Memory B cell (primary cell): ENCODE measurements at places on chromosomes 4 and X.
A peak's percentile ranks its signal among the peaks of the same experiment; 100 is the strongest.

DNA sequence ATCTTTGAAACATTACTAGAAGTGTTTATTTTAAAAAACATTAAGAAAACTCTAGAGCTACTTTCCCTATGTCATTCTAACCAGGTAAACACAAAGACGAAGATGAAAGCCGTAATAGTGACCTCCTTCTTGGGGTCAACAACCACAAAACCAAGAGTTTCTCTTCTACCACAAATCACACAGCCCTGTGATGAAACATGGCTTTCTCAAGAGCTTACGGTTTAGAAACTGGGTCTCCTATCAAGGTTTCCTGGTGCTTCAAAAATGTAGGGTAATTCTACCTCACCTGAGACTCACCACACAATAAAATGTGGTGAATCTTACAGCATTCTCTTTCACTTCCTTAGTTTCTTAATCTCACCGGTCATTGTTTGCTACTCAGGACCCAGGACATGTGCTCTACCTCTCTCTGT lies 50.9 kb downstream of the CORIN start:
- DNase-seq = no peak

- no peak for DNase-seq
Observed at GRCh38 chr4:70752236-70752635, 30.5 kb downstream of the RUFY3 start.

- DNase-seq = no peak
Observed at GRCh38 chrX:134547047-134547679, 87.2 kb downstream of the HPRT1 start.

DNA sequence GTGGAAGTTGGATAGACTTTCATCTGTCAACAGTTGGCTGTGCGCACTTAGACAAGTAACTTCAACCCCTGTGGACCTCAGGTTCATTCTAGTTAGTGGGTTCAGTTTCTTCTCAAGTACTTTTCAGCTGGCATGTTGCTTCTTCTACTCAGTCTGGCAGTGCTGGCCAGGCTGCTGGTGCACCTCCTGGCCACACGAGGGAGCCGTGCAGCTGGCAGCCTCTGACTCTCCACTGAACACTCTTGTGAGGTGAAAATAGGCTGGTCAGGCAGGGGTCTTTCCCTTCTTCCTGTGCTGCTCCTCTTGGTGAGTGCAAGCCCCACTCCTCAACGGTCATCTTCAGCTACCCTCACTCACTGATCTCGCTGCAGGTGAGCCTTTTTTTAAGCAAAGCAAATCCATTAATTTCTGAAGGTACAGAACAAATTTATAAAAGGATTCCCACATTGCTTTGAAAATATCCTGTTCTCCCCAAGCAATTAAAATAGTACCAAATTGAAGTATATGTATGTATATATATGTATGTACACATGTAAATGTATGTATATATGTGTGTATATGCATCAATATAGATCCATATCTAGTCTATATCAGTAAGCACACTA lies 30.6 kb downstream of the LONRF3 start:
- DNase-seq = peak; percentile 56

- no peak for DNase-seq
Observed at GRCh38 chrX:123330229-123330942, 146.3 kb downstream of the GRIA3 start.

DNA sequence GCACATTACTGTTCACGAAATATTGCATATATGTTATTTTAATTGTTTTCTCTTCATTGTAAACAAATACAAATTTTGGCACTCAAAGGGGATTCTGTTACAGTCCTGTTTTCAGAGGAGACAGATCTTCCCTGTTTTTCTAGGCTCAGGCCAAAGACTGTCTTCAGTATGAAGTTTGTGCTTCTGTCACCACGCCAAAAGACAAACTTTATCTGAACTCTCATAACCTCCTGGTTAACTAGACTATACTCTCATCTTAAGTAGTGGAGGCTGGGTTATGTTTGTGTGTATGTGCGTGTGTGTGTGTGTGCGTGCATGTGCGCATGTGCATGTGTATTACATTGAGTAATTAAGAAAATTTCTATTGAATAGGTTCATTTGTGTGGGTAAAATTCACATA lies 676.8 kb upstream of the HS3ST1 start:
- DNase-seq = no peak

GRCh38 chr4:74055498-74055897 lies 17.0 kb upstream of the CXCL3 start:
- DNase-seq = no peak

- peak; percentile 19 for DNase-seq
Observed at GRCh38 chr4:157992038-157992705, 180.7 kb downstream of the GASK1B start.

GRCh38 chr4:34534916-34535315 lies 1709.4 kb downstream of the ARAP2 start:
- DNase-seq = no peak

DNA sequence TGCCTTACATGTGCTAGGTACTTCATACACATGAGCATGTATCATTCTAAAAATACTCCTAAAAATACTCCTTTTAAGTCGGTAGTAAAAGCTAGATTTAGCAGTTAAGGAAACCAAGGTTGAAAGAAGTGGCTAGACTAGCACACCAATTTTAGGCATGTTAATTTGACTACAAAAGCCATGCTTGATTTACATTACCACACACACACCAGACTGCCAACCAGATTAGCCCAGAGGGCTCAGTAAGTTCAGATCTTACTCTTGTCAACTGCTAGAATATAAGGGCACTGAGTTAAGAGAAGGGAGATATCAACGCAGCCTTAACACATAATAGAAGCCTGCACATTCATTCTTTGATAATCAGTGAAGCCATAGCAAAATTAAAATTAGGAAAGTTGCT lies 117.9 kb downstream of the MID1IP1 start:
- DNase-seq = no peak

GRCh38 chrX:152810403-152810802 lies 20.2 kb downstream of the CETN2 start:
- no peak for DNase-seq

DNA sequence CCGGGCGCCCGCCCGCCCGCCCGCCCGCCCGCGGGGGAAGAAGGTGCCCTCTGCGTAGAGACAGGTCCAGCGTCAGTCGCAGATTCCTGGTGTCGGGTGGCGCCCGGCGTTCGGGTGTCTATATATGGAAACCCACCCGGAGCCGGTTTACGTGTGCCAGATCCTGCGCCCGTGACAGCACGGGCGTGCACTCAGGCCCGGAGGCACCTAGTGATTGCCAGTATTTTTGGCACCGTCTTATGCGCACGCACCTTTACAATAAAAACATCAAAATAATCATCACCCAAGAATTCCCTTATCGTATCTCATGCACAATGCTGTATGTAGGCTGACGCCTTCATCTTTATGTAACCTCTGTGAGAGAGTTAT lies 519 bp downstream of the SLC25A4 start:
- no peak for DNase-seq

DNA sequence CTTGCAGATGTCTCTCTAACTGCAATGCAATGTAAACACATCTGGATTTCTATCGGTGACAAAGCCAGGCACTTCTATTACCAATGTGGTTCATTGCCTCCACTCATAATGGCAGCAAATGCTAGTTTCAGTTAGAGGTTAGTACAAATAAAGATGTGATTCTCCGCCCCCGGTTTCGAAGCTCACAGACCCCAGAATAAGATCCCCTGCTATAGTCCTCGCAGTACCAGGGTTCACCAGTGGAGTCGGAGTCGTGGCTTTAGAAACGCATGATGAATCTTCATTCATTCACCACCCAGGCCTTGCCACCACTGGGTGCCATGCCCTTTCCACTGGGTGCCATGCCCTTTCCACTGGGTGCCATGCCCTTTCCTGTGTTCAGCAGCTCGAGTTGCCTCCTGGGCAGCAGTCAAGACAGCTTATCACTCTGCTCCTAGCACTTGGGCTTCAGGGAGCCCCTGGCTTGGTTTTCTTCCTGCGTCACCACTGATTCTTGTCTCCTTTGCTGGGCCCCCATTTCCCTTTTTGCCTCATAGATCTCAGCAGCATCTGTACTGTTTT lies 3.5 kb upstream of the NAA10 start:
- no peak for DNase-seq

DNA sequence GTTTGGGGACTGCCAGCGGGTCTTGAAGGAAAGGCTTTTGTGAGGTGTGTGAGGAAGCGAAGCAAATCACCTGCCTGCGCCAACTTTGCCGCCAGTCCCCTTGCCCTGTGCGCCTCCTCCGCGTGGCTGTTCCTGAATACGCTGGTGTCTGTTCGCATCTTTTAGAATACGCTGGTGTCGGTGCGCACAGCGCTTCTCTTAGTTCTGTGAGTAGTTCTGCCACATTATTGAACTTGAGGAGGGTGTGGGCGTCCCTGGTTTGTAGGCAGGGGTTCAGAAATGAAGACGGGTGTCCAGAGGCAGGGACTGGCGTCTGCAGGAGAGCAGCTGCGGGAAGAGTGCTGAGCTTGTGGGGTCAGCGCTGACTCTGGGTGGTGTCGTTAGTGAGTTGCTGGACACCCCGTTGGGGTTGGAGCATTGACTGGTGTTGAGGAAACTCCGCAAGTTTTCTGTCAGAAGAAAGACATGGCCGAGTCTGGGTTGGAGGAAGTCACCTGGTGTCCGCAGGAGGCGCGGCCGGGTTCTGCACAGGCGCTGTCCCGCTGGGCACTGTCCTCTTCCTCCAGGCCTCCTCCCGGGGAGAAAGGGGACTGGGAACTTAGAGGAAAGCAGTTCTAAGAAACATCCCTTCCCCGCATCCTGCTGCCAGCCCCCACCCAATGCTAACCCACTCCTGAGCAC lies 930 bp downstream of the ZNF718 start:
- no peak for DNase-seq

- no peak for DNase-seq
Observed at GRCh38 chrX:68894513-68895340, 65.9 kb downstream of the EFNB1 start.

DNA sequence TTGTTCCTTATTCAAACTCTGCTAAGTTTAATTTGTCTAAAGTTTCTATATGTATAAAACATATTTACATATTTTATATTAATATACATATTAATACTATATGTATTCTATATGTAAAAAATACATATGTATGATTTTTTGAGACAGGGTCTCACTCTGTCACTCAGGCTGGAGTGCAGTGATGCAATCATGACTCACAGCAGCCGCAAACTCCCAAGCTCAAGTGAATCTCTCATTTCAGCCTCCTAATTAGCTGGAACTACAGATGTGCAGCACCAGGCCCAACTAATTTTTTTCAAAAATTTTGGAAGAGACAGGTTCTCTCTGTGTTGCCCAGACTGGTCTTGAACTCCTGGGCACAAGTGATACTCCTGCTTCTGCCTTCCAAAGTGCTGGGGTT lies 684.9 kb downstream of the TRAM1L1 start:
- DNase-seq = no peak

DNA sequence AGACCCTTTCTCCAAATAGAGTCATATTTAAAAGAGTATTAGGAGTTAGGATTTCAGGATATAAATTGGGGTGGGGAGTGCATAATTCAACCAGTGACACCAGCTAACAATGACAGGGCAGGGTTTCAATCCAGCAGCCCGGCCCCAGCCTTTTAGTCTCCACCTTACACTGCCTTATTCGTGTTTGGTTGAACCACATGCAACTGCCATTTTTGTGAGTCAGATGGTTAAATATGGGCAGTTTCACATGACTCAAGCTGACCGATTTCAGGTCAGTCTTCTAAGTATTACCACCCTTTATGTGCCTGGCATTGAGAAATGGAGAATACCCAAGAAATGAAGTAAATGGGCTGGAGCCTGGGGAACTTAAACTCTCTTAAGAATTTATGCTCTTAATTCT lies 102.8 kb downstream of the STOX2 start:
- DNase-seq = no peak

DNA sequence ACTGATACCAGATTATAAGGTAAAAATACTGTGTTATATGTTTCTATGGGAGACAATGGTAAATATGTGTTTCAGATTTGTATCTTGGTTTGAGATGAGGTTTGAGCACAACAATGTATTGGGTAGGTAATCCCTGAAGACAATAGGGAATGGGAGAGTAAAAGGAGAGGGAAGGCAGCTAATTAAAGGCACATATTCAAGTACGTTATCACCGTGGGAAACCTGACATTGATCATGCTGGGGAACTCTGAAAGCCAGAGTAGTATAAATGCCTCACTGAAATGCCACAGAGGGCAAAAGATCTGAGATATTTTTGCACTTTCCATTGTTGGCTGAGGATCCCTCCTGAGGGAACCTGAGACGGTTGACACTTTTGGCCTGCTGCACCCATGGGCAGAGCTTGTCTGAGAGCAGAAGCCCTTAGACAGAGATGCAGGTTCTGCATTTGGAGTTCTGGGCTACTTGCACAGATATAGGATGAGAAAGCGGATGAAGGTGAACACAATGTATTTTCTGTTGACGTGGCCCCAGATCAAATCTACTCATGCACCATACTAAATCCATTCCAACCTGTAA lies 506.7 kb downstream of the PCDH18 start:
- no peak for DNase-seq

GRCh38 chrX:124030520-124030919 lies 69.0 kb downstream of the STAG2 start:
- DNase-seq = no peak

DNA sequence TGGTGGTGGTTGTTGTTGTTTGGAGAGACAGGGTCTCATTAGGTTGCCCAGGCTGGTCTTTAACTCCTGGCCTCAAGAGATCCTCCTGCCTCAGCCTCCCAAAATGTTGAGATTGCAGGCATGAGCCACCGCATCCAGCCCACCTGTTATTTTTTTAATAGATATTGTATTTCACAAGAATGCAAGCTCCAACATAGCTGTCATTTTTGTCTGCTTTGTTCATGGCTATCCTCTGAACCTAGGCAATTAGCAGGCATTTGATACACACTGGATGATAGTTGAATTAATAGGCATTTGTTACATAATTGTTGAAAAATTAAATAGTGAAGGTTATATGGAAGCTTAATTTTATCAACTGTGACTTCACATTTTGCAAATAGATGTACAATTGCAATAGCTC lies 64.7 kb downstream of the BANK1 start:
- no peak for DNase-seq

DNA sequence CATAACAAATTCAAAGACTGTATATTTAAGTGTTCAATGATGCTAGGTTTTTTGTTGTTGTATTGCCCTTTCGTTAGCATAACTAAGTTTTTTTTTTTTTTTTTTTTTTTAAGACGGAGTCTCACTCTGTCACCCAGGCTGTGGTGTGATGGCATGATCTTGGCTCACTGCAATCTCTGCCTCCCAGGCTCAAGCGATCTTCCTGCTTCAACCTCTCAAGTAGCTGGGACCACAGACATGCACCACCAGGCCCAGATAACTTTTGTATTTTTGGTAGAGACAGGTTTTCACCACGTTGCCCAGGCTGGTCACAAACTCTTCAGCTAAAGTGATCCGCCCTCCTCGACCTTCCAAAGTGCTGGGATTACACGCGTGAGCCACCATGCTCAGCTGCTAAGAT lies 7.0 kb downstream of the SH3BGRL start:
- no peak for DNase-seq

- DNase-seq = no peak
Observed at GRCh38 chr4:38050560-38051350, 90.6 kb downstream of the PTTG2 start.
